Activated CD4-positive, alpha-beta T cell treated with anti-CD3 and anti-CD28 coated beads for 36 hours (primary cell): ENCODE measurements at places on chromosomes 3 and 15. TPM values are rescaled to one million over a fixed set of nuclear protein-coding genes. Genes with fewer than 3 reads are reported as not detected.

The EXOG gene
- 14.9 TPM for total RNA-seq

The SLC6A11 gene
- not detected for total RNA-seq

The MAGI1 gene
- total RNA-seq: 0.09 TPM

The LMAN1L gene
- not detected for total RNA-seq

The TMCO5A gene
- total RNA-seq: not detected

The KLHL6 gene
- 64.7 TPM for total RNA-seq

The P2RY12 gene
- total RNA-seq: not detected

The DUOX2 gene
- 0.02 TPM for total RNA-seq

The SKOR1 gene
- 0.18 TPM for total RNA-seq

The MYH15 gene
- 0.58 TPM for total RNA-seq

The C2CD4A gene
- 0.73 TPM for total RNA-seq

The PLCH1 gene
- 0.16 TPM for total RNA-seq

The LDHAL6B gene
- total RNA-seq: not detected

The NME9 gene
- 0.65 TPM for total RNA-seq

The SYNPR gene
- total RNA-seq: not detected

The TOPAZ1 gene
- total RNA-seq: not detected

The DPPA2 gene
- not detected for total RNA-seq

The SI gene
- not detected for total RNA-seq

The ADIPOQ gene
- not detected for total RNA-seq

The NR2E3 gene
- total RNA-seq: not detected

The SCAANT1 gene
- not detected for total RNA-seq

The FNDC3B gene
- 14.2 TPM for total RNA-seq

The WDR93 gene
- total RNA-seq: not detected

The HCLS1 gene
- total RNA-seq: 200 TPM

The MITF gene
- 0.63 TPM for total RNA-seq

The CLRN1 gene
- total RNA-seq: not detected

The PLCB2 gene
- 86.8 TPM for total RNA-seq

The IQCF5 gene
- total RNA-seq: not detected

The ITIH3 gene
- not detected for total RNA-seq

The INKA1 gene
- 0.50 TPM for total RNA-seq

The TNIK gene
- 34.2 TPM for total RNA-seq

The GRK7 gene
- total RNA-seq: not detected

The CPLX3 gene
- total RNA-seq: 0.11 TPM

The XCR1 gene
- total RNA-seq: not detected

The ADAMTS7 gene
- total RNA-seq: 0.09 TPM

The HTD2 gene
- 2.3 TPM for total RNA-seq

The AMOTL2 gene
- total RNA-seq: 0.32 TPM

The NAALADL2 gene
- 0.27 TPM for total RNA-seq

The ADAMTS9 gene
- not detected for total RNA-seq

The ANKRD34C gene
- total RNA-seq: not detected

The WNT7A gene
- total RNA-seq: 0.11 TPM

The RLBP1 gene
- not detected for total RNA-seq

The PRSS50 gene
- total RNA-seq: not detected
